ENCODE measurements at places on chromosomes 12 and 14. TPM values are rescaled to one million over a fixed set of nuclear protein-coding genes. Genes with fewer than 3 reads are reported as not detected.

GRCh38 chr12:31584782-31585181 is 6.2 kb downstream of the DENND5B start:
- no peak for DNase-seq
- no peaks in the 10 kb centered on the region for H3K4me1 ChIP-seq
- H3K36me3 ChIP-seq = no peaks in the 10 kb centered on the region
- no peak overlapping the region for H3K27ac ChIP-seq
- no peak overlapping the region for H3K4me3 ChIP-seq
- no peaks in the 10 kb centered on the region for H3K27me3 ChIP-seq

Gene FICD
- 13.2 TPM for total RNA-seq

DNA sequence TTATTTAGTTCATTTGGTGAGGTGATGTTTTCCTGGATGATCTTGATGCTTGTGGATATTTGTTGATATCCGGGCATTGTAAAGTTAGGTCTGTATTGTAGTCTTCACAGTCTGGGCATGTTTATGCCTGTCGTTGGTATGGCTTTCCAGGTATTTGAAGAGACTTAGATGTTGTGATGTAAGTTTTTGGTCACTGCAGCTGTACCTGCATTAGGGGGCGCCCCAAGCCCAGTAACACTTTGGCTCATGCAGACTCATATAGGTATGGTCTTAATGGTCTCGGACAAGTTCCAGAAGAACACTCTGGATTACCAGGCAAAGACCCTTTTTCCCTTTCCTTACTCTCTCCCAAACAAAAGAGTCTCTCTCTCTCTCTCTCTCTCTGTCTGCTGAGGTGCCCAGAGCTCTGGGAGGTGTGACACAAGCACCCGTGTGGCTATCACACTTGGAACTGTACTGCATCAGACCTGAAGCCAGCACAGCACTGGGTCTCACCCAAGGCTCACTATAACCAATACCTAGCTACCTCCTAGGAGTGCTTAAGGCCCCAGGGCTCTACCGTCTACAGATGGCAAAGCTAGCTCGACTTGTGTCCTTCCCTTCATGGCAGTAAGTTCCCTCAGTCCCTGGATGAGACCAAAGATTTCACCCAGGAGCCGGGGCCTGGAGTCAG is 425.8 kb upstream of the ATXN7L3B start:
- DNase-seq = no peak
- no peaks in the 10 kb centered on the region for H3K27me3 ChIP-seq
- no peaks in the 10 kb centered on the region for H3K4me1 ChIP-seq
- no peaks in the 10 kb centered on the region for H3K36me3 ChIP-seq

DNA sequence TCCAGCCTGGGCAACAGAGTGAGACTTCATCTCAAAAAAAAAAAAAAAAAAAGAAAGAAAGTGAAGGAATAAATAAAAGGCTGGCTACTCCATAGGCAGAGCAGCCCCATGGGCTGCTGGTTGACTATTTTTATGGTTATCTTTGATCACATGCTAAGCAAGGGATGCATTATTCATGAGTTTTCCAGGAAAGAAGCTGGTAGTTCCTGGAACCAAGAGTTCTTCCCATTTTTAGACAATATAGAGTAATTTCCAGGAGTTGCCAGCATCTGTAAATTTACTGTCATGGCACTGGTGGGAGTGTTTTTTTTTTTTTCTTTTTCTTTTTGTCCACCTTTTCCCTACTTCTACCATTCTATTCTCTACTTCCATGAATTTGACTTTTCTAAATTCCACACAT is 24.2 kb downstream of the FGD4 start:
- no peak for DNase-seq
- H3K4me3 ChIP-seq = no peak overlapping the region

- H3K27ac ChIP-seq = no peak overlapping the region
- DNase-seq = peak; percentile 79
- H3K4me3 ChIP-seq = no peak overlapping the region
- H3K4me1 ChIP-seq = no peaks in the 10 kb centered on the region
- H3K27me3 ChIP-seq = no peaks in the 10 kb centered on the region
- H3K36me3 ChIP-seq = no peaks in the 10 kb centered on the region
Measured at GRCh38 chr14:61025251-61026223, 44.5 kb downstream of the SLC38A6 start.

- H3K4me3 ChIP-seq = no peak overlapping the region
- no peaks in the 10 kb centered on the region for H3K36me3 ChIP-seq
- no peak for DNase-seq
- H3K4me1 ChIP-seq = no peaks in the 10 kb centered on the region
- no peak overlapping the region for H3K27ac ChIP-seq
Measured at GRCh38 chr12:88860851-88861250, 280.6 kb upstream of the KITLG start.

Gene COPZ1
- total RNA-seq = 52.0 TPM

GRCh38 chr12:18153826-18154225 is 63.8 kb upstream of the RERGL start:
- H3K27ac ChIP-seq = no peak overlapping the region
- H3K4me3 ChIP-seq = no peak overlapping the region
- no peaks in the 10 kb centered on the region for H3K4me1 ChIP-seq
- no peak for DNase-seq

- DNase-seq = no peak
- no peaks in the 10 kb centered on the region for H3K36me3 ChIP-seq
- H3K4me3 ChIP-seq = no peak overlapping the region
- no peaks in the 10 kb centered on the region for H3K4me1 ChIP-seq
- no peak overlapping the region for H3K27ac ChIP-seq
Measured at GRCh38 chr14:84001023-84001422, 1528.9 kb upstream of the FLRT2 start.

- H3K4me3 ChIP-seq = no peak overlapping the region
- H3K27ac ChIP-seq = no peak overlapping the region
- no peaks in the 10 kb centered on the region for H3K27me3 ChIP-seq
- peaks cover 17% of the 10 kb centered on the region for H3K4me1 ChIP-seq
Measured at GRCh38 chr12:100718187-100718586, 76.4 kb upstream of the ANO4 start.

Gene NTS
- not detected for total RNA-seq

GRCh38 chr14:68547305-68548193 is 245.3 kb downstream of the ZFP36L1 start:
- peak overlapping the region; percentile 86 for H3K27ac ChIP-seq
- no peaks in the 10 kb centered on the region for H3K36me3 ChIP-seq
- H3K4me3 ChIP-seq = no peak overlapping the region
- no peak for DNase-seq
- peaks cover 67% of the 10 kb centered on the region for H3K4me1 ChIP-seq
- H3K27me3 ChIP-seq = no peaks in the 10 kb centered on the region

DNA sequence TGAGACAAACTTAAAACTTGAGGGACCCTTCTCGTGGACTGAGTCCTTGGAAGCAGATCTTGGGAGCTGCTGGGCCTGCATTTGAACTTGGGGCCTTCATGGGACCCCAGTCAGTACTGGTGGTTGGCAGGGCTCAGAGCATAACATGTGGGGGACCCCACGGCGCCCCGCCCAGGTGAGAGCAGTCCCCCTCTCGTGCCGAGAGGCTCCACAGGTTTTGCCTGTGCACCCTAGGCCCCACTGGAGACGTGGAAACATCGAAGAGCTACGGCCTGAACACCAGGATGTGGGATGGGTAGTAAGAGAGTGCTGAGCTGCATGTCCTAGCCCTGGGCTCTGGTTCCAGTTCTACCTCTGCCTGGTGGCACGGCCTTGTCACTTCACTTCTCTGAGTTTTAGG is 84.1 kb downstream of the CACNA1C start:
- no peaks in the 10 kb centered on the region for H3K4me1 ChIP-seq
- no peak for DNase-seq
- no peak overlapping the region for H3K4me3 ChIP-seq
- H3K27me3 ChIP-seq = no peaks in the 10 kb centered on the region
- H3K27ac ChIP-seq = no peak overlapping the region

- no peak overlapping the region for H3K4me3 ChIP-seq
- H3K27me3 ChIP-seq = no peaks in the 10 kb centered on the region
- no peaks in the 10 kb centered on the region for H3K36me3 ChIP-seq
- no peak overlapping the region for H3K27ac ChIP-seq
- H3K4me1 ChIP-seq = peaks cover 8% of the 10 kb centered on the region
Measured at GRCh38 chr12:71139153-71139735, 18.6 kb downstream of the TSPAN8 start.

Gene PIK3C2G
- not detected for total RNA-seq

- no peaks in the 10 kb centered on the region for H3K4me1 ChIP-seq
- peak within 1 kb of the TSS; percentile 87 for H3K27ac ChIP-seq
- H3K36me3 ChIP-seq = no peaks in the 10 kb centered on the region
- no peaks in the 10 kb centered on the region for H3K27me3 ChIP-seq
Measured at GRCh38 chr14:96204151-96205058, at the start of gene BDKRB2. Gene BDKRB2, plus strand, starts transcription at chr14:96204839. Its CDS starts 32,269 bp downstream, at chr14:96237108.

GRCh38 chr12:43316520-43316919 is 235.5 kb downstream of the ADAMTS20 start:
- no peak for DNase-seq
- H3K4me1 ChIP-seq = no peaks in the 10 kb centered on the region
- H3K36me3 ChIP-seq = no peaks in the 10 kb centered on the region
- H3K4me3 ChIP-seq = no peak overlapping the region

Gene DNAI7
- total RNA-seq = 0.21 TPM

DNA sequence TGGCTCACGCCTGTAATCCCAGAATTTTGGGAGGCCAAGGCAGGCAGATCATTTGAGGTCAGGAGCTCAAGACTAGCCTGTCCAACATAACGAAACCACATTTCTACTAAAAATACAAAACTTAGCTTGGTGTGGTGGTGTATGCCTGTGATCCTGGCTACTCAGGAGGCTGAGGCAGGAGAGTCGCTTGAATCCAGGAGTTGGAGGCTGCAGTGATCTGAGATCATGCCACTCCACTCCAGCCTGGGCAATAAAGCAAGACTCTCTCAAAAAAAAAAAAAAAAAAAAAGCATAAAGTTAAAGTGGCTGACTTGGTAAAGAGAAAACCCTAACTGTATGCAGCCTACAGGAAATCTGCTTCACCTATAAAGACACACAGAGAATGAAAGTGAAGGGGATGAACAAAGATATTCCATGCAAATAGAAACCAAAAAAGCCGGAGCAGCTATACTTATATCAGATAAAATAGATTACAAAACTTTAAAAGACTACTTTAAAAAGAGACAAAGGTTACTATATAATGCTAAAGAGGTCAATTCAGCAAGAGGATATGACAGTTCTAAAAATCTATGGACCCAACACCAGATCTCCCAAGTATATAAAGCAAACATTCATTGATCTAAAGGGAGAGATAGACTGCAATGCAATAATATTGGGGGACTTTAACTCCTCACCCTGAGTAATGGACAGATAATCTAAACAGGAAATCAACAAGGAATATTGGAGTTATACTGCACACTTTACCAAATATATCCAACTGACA is 4.1 kb downstream of the CLEC2B start:
- peak overlapping the region; percentile 55 for H3K27ac ChIP-seq
- DNase-seq = no peak
- no peaks in the 10 kb centered on the region for H3K27me3 ChIP-seq
- H3K4me3 ChIP-seq = no peak overlapping the region

Gene PELI2
- total RNA-seq = 33.9 TPM

Gene FAIM2
- 68.6 TPM for total RNA-seq

GRCh38 chr12:10072131-10072530 is 26.7 kb downstream of the CLEC1A start:
- H3K27ac ChIP-seq = no peak overlapping the region
- H3K4me1 ChIP-seq = no peaks in the 10 kb centered on the region
- no peak overlapping the region for H3K4me3 ChIP-seq
- no peaks in the 10 kb centered on the region for H3K36me3 ChIP-seq
- H3K27me3 ChIP-seq = no peaks in the 10 kb centered on the region
- DNase-seq = no peak

Gene SLC6A13
- total RNA-seq = not detected

- no peak overlapping the region for H3K4me3 ChIP-seq
- DNase-seq = no peak
- no peaks in the 10 kb centered on the region for H3K36me3 ChIP-seq
- no peak overlapping the region for H3K27ac ChIP-seq
- H3K4me1 ChIP-seq = no peaks in the 10 kb centered on the region
Measured at GRCh38 chr14:33958605-33959226, 7.8 kb upstream of the EGLN3 start.

Gene ANKS1B
- 19.5 TPM for total RNA-seq

Gene AMIGO2
- 2.1 TPM for total RNA-seq

Gene JKAMP
- 68.8 TPM for total RNA-seq

DNA sequence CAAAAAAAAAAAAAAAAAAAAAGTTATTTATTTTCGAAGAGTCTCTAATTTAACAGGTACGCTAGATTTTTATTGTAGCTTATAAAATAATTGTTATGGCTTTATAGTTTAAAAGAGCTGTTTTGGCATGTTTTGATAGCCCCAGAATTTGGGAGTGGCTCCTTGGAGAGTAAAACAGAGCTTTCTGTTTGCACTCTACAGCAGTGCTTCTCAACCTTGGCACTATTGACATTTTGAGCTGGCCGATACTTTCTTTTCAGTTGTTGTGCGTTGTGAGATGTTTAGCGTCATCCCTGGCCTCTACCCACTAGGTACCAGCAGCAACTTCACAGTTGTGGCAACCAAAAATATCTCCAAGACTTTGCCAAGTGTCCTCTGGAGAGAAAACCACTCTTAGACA is 30.6 kb downstream of the PLBD1 start:
- no peak overlapping the region for H3K4me3 ChIP-seq
- no peak for DNase-seq
- H3K27ac ChIP-seq = no peak overlapping the region
- H3K4me1 ChIP-seq = no peaks in the 10 kb centered on the region
- H3K36me3 ChIP-seq = no peaks in the 10 kb centered on the region

GRCh38 chr14:101476916-101477553 is 84.3 kb upstream of the DIO3 start:
- peaks cover 19% of the 10 kb centered on the region for H3K4me1 ChIP-seq
- H3K4me3 ChIP-seq = no peak overlapping the region
- H3K27me3 ChIP-seq = no peaks in the 10 kb centered on the region
- no peaks in the 10 kb centered on the region for H3K36me3 ChIP-seq
- H3K27ac ChIP-seq = no peak overlapping the region
- no peak for DNase-seq

Gene ALDH2
- 70.2 TPM for total RNA-seq

Gene RND1
- not detected for total RNA-seq

Gene P2RX7
- total RNA-seq = 12.0 TPM

GRCh38 chr12:81930037-81930436 is 170.9 kb upstream of the PPFIA2 start:
- no peak overlapping the region for H3K4me3 ChIP-seq
- H3K27ac ChIP-seq = no peak overlapping the region
- no peaks in the 10 kb centered on the region for H3K4me1 ChIP-seq
- H3K27me3 ChIP-seq = no peaks in the 10 kb centered on the region
- no peaks in the 10 kb centered on the region for H3K36me3 ChIP-seq

DNA sequence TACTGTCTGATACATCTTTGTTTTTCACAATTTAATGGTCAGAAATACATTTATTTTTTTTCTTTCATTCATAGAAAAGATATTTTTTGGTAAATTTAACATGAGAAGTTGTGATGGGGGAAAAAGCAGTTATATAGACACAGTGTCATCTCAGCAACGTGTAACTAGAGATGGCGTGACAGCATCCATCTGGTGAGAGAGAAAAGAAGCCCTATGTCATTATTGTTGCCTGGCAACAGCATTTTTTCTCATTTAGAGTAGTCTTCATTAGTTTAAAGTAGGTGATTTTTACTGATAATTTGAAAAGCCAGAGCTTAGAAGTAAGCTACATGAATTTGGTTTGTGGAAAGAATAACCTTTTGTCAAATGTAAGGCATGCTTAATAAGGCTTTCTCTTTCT is 128.6 kb downstream of the ACSS3 start:
- no peaks in the 10 kb centered on the region for H3K4me1 ChIP-seq
- no peak for DNase-seq
- H3K36me3 ChIP-seq = no peaks in the 10 kb centered on the region

Gene ZNF385A
- total RNA-seq = 14.4 TPM

Measured in tibial nerve (tissue), 4 donors.